ENCODE measurements at places on chromosomes 3 and 15. TPM values are rescaled to one million over a fixed set of nuclear protein-coding genes. Genes with fewer than 3 reads are reported as not detected.
A peak's percentile ranks its signal among the peaks of the same experiment; 100 is the strongest.

DNA sequence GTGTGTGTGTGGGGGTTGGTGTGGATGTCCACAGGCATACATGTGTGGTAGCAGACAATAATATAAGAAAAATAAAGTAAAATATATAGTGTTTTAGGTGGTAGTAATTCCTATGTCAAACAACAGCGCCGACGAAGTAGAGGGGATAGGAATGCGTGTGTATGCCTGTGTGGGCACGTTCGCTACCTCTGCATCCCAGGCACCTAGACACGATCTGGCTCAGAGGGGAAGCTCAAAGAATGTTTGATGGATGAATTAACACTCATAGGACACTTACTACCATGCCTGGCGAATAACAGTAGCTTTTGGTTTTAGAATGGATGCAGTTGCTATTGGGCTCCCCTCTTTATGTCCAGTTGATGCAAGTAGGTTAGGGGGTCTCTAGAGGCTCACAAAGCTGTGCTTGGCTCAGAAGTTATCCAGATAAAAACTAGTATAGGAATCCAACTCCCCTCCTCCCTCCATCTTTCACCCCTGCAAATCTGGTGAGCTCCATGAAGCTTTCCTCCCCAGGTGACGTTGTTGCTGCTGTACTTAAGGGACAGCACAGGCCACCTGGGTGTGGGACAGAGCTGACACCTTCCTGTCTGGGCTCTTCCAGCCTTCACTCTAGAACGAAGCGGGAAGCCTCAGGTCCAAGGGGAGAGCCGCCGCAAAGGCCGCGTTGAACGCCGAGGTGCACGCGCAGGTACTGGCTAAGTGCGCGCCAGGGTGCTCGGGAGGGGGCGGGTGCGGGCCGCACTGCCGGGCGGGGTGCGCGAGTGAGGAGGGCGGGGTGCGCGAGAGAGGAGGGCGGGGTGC is 192.6 kb upstream of the LYSMD4 start:
- H3K4me3 ChIP-seq: peak overlapping the region; percentile 68
- H3K36me3 ChIP-seq: no peaks in the 10 kb centered on the region
- DNase-seq: peak; percentile 88
- peaks cover 17% of the 10 kb centered on the region for H3K4me1 ChIP-seq
- H3K27ac ChIP-seq: no peak overlapping the region

DNA sequence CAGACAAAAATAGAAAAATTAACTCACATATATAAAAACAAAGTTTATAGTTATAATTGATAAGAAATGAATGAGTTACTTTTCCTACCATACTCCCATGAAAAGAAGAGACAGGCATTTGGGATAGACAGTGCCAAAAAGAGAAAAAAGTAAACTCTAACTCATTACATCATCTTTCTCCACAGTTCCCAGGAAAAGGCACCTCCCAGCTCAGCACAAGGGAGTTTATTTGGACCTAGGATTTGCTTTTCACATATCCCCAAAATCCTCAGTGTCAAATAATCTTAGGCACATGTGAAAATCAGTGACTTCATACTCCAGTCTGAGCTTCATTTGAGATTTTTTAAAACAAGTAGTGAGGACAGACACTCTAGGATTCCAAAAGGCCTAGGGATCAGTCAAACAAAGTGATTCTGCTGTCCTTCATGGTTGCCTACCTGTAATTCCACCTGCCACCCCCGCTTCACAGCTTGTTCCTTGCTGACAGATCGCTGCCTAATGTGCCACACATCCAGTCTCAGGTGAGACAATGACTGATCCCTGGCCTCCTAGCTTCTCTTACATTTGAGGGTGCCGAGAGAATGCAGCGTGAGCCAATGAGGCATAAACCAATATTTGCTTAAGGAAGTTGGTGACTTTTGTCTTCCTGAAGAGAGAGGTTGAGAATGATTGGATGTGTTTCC is 573.7 kb downstream of the TBL1XR1 start:
- H3K36me3 ChIP-seq: no peaks in the 10 kb centered on the region
- no peaks in the 10 kb centered on the region for H3K27me3 ChIP-seq
- no peak overlapping the region for H3K4me3 ChIP-seq
- H3K27ac ChIP-seq: no peak overlapping the region
- no peaks in the 10 kb centered on the region for H3K4me1 ChIP-seq

DNA sequence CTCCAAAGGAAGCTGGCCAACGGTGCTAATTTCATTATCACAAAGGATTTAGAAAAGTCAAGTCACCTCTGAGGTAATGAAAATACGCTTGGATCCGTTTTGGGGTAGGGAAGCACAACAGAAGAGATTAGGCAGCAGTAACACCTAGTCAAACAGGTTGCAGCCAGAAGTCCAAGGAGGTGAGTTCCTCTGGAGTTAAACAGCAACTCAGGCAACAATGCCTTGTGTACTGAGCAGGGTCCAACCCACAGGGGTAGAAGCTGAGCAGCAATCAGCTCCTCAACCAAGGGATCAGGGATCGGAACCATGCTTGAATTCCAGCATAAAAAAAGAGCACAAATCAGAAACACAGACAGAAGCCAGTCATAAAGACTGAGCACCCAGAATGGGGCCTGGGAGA is 88.1 kb upstream of the SPRED1 start:
- H3K36me3 ChIP-seq: no peaks in the 10 kb centered on the region
- no peak for DNase-seq
- H3K4me1 ChIP-seq: no peaks in the 10 kb centered on the region
- no peak overlapping the region for H3K27ac ChIP-seq
- no peak overlapping the region for H3K4me3 ChIP-seq

DNA sequence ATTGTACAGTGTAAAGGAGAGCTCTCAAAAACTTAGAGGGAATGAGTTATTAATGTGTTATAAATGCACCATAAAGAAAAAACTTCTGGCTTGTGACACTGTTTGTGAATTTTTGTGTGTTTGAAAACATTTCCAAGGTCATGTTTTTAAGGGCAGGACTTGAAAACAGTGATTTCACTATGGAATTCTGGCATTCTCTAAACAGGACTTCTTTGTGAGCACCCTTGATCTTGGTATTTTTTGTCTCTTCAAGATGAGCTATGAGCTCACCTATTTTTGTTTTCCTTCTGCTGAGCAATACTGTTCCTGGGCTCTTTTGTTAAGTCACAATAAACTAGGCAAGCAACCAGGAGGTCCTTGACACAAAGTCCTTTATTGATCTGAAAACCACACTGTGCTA is 284.4 kb downstream of the RBMS3 start:
- H3K4me3 ChIP-seq: no peak overlapping the region
- H3K4me1 ChIP-seq: no peaks in the 10 kb centered on the region
- H3K27ac ChIP-seq: no peak overlapping the region
- H3K36me3 ChIP-seq: no peaks in the 10 kb centered on the region
- DNase-seq: no peak
- H3K27me3 ChIP-seq: no peaks in the 10 kb centered on the region

DNA sequence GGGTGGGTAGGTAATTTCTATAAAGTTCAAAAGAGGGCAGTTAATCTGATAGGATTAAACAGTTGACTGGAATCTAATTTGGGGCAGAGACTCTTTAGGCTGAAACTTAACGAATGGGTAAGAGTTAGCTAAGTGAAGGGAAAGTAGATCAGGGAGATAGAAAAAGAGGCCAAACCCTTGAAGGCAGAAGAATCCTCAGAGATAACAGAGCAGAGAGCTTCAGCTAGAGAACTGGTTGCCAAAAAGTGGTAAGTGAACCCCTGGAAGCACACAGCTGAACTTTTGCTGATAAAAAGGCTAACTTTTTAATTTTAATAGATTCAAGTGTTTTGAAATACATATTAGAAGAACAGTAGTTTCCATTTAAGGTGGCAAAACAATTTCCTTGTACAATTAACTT is 99.2 kb downstream of the FHIT start:
- no peaks in the 10 kb centered on the region for H3K4me1 ChIP-seq
- H3K4me3 ChIP-seq: no peak overlapping the region
- no peaks in the 10 kb centered on the region for H3K27me3 ChIP-seq

GRCh38 chr15:80992006-80992405 is 2.4 kb upstream of the MESD start:
- no peaks in the 10 kb centered on the region for H3K27me3 ChIP-seq
- H3K4me3 ChIP-seq: no peak overlapping the region
- peaks cover 41% of the 10 kb centered on the region for H3K4me1 ChIP-seq
- no peaks in the 10 kb centered on the region for H3K36me3 ChIP-seq
- no peak for DNase-seq

DNA sequence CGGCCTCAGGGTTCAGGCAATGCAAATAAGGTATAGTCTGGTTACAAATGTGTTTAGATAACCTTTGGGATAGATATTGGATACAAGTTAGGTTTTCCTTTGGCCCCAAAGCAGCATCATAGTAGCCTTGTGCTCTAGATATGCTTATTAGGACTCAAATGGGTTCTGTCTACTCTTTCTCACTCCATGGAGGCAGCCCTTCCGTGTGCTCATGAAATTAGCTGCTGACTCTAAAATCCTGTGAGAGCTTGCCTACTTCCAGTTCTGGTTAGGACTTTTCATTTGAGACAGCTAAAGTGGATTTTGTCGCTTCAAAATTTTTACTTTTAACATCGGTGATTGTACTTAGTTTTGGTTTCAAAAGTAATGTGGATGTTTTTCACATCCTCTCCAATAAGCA is 1.6 kb downstream of the CDV3 start:
- DNase-seq: no peak
- H3K27ac ChIP-seq: peak overlapping the region; percentile 95
- H3K36me3 ChIP-seq: peaks cover 31% of the 10 kb centered on the region
- H3K27me3 ChIP-seq: no peaks in the 10 kb centered on the region

GPR149 gene
- total RNA-seq: not detected

ADAMTSL3 gene
- not detected for total RNA-seq

CALML4 gene
- total RNA-seq: 4.9 TPM

SNURF gene
- 22.8 TPM for total RNA-seq

Measured in CD8-positive, alpha-beta memory T cell (primary cell).